ENCODE measurements at places on chromosomes 5 and 9.

DNA sequence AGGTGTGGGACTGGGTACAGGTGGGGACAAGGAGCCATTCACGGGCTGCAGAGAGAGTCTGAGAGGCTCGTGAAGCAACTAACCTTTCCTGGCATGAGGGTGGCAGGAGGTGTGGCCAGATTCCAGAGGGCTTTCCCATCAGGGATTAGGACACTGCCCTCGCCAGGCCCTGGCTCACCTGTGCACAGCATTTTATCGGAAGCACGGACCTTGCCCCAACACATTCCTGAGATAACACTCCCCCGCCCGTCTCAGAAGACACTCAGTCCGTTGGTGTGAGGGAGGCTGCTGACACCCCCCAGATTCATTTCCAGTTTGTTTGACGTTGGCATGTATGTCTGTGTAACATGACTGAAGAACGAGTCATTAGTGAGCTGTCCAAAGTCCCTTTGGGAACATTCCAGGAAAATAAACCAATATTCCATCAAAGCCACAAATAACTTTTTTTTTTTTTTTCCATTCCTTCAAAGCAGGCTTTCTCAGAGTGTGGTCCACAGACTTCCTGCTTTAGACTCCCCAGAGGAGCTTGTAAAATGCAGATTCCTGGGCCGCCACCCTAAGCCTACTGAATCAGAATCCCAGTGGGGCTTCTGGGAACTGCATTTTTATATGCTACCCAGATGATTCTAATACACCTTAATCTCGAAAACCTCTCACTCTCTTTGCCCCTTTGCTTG lies 23.4 kb downstream of the WWC1 start:
- H3K27ac ChIP-seq: no peak overlapping the region
- H3K4me3 ChIP-seq: no peak overlapping the region
- no peaks in the 10 kb centered on the region for H3K4me1 ChIP-seq
- no peaks in the 10 kb centered on the region for H3K27me3 ChIP-seq
- H3K36me3 ChIP-seq: no peaks in the 10 kb centered on the region
- no peak for DNase-seq

GRCh38 chr5:168244838-168245559 lies 46.4 kb upstream of the WWC1 start:
- no peak overlapping the region for H3K4me3 ChIP-seq
- H3K36me3 ChIP-seq: no peaks in the 10 kb centered on the region
- H3K4me1 ChIP-seq: no peaks in the 10 kb centered on the region
- DNase-seq: no peak
- H3K27ac ChIP-seq: no peak overlapping the region

- H3K27ac ChIP-seq: no peak overlapping the region
- no peak for DNase-seq
- H3K36me3 ChIP-seq: no peaks in the 10 kb centered on the region
- no peaks in the 10 kb centered on the region for H3K4me1 ChIP-seq
- no peak overlapping the region for H3K4me3 ChIP-seq
Measured at GRCh38 chr5:36728697-36729543, 122.5 kb downstream of the SLC1A3 start.

DNA sequence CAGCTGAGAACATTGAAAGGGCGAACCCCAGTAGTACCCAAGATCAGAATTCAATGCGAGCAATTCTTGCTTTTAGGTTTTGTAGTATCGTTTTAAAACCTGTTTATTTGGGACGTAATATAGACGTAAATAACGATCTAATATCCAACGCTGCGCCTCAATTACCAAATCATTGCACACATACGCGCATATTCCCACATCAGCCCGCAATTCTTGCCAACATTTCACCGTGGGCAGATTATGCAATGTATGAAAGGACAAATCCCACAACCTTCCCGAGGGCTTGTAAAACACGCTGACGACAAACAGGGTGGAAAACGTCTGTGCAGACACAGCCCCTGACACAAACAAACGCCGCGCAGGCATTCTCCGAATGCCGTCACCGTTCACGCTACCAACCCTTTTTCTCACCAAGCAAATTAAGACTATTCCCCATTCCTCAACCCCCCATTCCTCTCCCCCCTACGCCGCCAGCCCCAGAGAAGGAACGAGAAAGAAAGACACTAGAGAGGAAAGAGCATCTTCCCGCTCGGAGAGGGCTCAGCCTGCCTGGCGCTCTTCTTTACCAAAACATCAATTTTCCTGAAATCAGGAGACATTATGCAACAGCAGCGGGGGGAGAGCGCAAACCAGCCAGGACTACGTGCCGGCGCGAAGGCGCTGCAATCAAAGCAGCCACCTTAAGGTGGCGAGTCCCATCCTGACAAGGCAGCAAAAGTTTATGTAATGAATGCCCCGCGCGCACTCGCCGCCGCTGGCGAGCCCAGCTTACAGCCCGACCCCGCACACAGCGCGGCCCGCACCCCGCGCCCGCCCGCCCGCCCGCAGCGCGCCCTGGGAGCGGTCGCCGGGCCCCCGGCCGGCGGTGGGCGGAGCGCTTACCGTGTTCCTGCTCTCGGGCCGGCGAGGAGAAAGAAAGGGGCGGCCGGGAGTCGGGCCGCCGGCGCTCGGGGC lies 597 bp downstream of the NFIL3 start:
- H3K36me3 ChIP-seq: no peaks in the 10 kb centered on the region
- H3K27me3 ChIP-seq: no peaks in the 10 kb centered on the region
- peak; percentile 75 for DNase-seq
- peak overlapping the region; percentile 90 for H3K27ac ChIP-seq

- no peaks in the 10 kb centered on the region for H3K36me3 ChIP-seq
- H3K4me1 ChIP-seq: no peaks in the 10 kb centered on the region
- DNase-seq: no peak
- no peak overlapping the region for H3K27ac ChIP-seq
Measured at GRCh38 chr5:118365718-118366117, 622.6 kb downstream of the DTWD2 start.

DNA sequence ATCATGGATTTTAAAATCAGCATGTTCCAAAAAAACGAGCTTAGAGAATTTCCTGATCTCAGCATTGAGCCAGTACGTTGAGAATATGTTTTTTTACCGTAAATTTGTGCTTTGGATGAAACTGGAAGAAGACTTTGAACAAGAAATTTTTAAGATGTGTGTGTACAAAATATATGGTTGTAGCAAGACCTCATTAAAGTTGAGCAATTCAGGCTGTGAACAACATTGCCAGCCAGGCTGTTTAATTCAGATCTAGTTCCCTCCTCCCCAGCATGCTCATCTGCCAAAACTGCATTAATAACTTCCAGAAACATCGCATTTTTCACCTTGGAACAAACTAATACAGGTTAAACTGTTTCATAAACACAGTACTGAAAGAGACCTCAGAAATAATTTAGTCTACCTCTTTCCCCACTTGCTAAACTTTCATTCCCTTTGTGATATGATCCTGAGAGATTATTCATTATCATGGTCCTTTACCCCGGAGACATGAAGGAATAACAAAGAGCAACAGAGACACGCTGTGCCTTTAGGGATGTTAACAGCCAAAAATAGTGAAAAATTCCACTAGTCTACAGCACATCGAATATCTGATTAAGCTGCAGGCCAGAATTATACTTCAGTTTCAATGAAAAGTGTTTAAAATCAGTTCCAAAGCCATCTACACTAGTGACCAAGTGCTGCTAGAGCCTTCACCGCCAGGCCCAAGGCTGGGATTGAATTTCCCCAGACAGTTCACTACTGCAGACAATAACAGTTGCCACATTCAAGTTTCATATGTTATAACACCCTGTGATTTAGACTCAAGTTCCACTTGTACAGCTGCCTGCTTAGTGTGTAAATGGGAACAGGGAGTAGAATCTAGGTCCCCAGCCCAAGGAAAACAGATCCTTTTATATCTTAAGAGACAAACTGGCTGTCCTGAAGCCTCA lies 89.6 kb downstream of the EFNA5 start:
- H3K4me3 ChIP-seq: no peak overlapping the region
- H3K4me1 ChIP-seq: no peaks in the 10 kb centered on the region
- H3K27me3 ChIP-seq: no peaks in the 10 kb centered on the region
- DNase-seq: no peak

DNA sequence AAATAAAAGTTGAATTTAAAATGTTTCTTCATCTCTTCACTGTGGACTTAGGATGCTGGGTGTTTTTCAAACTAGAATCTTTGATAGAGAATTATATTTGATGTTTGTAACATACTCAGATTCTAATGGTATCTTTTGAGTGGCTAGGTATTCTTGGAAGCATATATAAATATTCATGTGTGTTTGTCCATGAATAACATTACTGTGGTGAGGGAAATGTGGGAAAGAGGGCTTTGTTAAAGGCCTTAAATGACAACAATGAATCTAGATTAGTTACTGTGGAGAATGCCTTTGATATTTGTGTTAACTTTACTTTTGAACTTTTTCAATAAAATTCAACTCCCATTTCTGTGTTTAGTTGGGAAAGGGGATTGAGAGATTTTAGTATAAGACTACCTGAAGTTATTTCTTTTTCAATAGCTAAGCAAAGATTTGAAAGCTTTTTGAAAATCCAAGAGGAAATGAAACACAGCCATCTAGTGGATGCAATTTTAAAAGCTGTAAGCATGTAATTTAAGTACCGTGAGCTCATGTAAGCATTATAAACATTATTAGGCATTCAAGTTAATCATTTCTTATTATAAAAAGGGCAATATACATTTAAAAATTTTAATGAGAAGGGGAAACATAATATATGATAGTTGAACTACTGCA lies 69.6 kb downstream of the CCDC171 start:
- H3K27ac ChIP-seq: no peak overlapping the region
- H3K36me3 ChIP-seq: no peaks in the 10 kb centered on the region
- no peaks in the 10 kb centered on the region for H3K4me1 ChIP-seq
- H3K27me3 ChIP-seq: no peaks in the 10 kb centered on the region
- no peak overlapping the region for H3K4me3 ChIP-seq
- no peak for DNase-seq

GRCh38 chr9:19030899-19031298 lies 2.1 kb downstream of the SAXO1 start:
- no peak overlapping the region for H3K4me3 ChIP-seq
- H3K36me3 ChIP-seq: no peaks in the 10 kb centered on the region
- H3K27me3 ChIP-seq: no peaks in the 10 kb centered on the region
- H3K4me1 ChIP-seq: peaks cover 7% of the 10 kb centered on the region

DNA sequence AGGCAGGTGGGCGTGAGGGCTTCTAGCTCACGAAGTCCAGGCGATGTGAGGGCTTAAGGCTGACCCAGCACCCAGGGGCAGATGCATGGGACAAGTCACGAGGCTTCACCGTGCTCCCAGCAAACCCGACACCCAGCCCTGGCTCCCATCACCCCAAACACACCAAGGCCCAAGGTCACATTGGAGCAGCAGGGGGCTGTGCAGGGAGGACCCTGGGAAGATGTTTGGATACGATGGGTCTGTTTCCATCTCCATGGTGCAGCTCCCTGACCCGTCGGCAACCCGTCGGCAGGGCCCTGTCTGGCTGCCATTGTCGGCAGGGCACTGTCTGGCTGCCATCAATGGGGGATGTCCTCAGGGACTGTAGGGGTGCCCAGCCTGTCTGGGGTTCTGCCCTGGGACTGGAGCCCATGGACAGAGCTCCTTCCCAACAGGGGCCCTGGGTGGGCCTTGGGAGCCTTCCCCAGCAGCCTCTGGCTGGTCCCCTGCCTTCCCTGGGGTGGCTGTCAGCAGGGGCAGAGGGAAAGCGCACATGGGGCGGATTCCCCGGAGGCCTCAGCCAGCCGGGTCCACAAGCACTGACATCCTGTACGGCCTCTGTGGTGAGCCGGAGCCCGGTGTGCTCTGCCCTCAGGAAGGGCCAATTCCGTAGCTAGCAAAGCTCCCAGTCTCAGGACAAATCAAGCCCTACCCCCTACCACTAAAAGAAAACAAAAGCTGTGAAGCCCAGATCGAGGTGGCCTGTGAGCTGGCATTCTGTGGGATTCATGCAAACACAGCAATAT lies 47.1 kb downstream of the NACC2 start:
- no peak overlapping the region for H3K4me3 ChIP-seq
- no peak for DNase-seq
- no peak overlapping the region for H3K27ac ChIP-seq
- H3K27me3 ChIP-seq: no peaks in the 10 kb centered on the region
- H3K4me1 ChIP-seq: no peaks in the 10 kb centered on the region

- DNase-seq: no peak
- no peaks in the 10 kb centered on the region for H3K36me3 ChIP-seq
- H3K27ac ChIP-seq: no peak overlapping the region
- no peak overlapping the region for H3K4me3 ChIP-seq
Measured at GRCh38 chr5:55072666-55073065, 29.8 kb upstream of the GZMA start.

GRCh38 chr5:59485107-59485506 lies 408.4 kb downstream of the PDE4D start:
- no peaks in the 10 kb centered on the region for H3K36me3 ChIP-seq
- DNase-seq: no peak
- H3K4me3 ChIP-seq: no peak overlapping the region
- no peaks in the 10 kb centered on the region for H3K27me3 ChIP-seq
- no peak overlapping the region for H3K27ac ChIP-seq

All from uterus (tissue), 4 donors.